Stimulated activated naive CD4-positive, alpha-beta T cell treated with Interleukin-2 at 50 U/mL for 16 hours (primary cell): ENCODE measurements at places on chromosomes 2 and 18.

DNA sequence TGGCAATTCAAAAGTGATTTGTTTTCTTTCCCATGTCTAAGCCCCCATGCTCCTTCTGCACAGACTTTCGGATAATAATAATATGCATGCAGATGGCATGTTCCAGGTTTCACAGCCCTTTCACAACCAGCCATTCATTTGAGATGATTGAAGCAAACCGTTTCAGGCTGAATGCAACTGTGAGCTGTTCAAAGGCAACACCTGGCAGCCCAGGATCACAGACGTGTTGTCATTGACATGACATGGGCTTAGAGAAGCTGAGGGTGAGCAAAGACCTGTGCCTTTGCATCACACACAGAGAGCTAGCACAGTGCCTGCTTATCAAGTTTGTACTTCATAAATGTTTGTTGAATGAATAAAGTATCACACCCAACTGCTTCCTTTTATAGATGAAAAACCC is 12.4 kb upstream of the ERMN start:
- no peak for DNase-seq

- DNase-seq = no peak
Observed at GRCh38 chr2:24199968-24200590, 25.2 kb downstream of the FAM228A start.

DNA sequence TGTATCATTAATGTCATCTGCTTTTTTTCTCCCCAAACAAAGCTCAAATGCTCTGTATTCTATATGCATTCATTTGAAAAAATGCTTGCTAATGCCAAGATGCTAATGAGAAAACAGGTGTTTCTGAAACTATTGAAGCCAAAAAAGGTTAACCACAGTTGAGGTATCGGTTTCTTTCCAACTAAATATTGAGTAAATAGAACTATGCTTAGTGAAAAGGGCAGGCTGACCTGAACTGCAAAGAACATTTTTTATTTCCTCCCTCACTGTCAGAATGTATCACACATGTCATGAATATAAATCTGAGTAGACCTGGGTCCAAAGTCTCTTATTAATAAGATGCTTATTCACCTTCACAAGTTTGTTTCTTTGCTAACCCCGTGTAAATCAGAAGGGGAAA is 866.6 kb downstream of the CPS1 start:
- no peak for DNase-seq

- DNase-seq = no peak
Observed at GRCh38 chr2:126883666-126884040, 15.0 kb upstream of the TEX51 start.

- no peak for DNase-seq
Observed at GRCh38 chr2:70991742-70992141, 2.9 kb downstream of the TEX261 start.

DNA sequence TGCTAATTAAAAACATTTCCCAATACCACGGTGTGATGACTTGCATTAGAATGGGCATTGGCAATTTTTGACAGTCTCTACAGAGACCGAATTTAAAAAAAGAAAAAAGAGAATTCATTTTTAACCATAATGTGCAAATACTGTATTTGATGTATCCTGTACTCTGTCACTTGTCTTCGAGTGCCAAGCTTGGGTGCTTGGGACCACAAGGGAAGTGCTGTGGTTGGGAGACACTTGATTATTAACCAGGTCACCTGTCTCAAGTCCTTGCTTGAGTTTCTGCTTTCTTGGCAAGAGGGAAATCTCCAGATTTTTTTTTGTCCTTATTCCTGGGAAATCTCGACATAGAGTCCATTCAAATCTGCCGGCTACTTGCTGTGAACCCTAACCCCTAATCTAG is 209.0 kb downstream of the MC4R start:
- no peak for DNase-seq

DNA sequence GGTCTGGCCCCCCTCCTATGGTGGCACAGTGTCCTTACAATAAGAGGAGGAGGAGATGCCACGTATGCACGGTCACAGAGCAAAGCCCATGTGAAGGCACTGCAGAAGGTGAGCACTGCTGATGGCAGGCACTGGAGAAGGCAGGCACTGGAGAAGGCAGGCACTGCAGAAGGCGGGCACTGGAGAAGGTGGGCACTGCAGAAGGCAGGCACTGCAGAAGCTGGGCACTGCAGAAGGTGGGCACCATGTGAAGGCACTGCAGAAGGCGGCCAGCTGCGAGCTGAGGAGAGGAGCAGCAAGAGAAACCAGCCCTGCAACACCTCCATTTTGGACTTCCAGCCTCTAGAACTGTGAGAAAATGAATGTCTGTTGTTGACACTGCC is 46.3 kb downstream of the MEX3C start:
- DNase-seq = no peak

DNA sequence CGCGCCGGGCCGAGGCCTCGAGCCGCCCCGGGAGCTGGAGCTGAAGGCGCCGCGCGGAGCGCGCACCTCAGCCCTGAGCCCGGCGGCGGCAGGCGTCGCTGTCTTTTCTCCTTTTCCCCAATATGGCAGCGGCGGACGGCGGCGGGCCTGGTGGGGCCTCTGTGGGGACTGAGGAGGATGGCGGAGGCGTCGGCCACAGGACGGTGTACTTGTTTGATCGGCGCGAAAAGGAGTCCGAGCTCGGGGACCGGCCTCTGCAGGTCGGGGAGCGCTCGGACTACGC is 369 bp downstream of the SMCHD1 start:
- peak; percentile 68 for DNase-seq

DNA sequence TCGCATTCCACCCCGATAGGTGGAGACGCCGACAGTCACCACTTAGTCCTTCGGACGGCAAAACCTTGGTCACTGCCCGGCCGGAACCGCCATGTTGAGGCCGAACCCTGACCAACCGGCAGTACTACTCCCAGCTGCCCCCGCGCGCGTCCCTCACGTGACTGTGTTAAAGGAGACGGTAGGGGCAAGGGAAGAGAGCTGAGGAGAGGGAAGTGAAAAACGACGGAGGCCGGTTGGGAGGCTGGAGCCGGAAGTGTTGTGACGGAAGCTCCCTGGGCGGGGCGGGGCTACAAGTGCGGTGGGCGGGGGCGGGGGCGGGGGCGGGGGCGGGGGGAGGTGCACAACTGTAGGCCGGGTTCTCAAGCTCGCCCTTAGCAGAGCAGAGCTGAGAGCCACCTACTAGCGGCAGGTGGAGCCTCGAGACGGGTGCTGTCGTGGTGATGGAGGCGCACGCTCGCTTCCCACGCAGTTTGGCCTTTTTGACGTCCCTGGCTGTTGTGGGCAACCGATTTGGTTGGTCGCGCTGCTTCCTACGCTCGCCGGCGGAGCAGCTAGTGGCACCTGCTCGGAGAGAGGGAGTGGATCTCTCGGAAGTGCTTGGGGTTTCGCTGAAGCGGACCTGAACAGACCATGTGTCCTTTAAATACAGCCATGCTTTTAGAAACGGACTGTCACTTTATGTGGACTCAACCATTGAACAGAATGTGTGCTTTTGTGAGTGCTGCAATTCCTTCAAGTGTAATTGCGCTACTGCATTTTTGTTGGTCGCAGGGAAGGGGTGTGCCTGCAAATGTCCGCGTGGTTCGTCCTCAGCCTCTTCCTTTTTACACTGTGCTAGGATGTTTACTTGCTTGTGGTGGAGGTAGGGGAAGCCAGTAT is at the start of gene TRAPPC8:
Gene TRAPPC8, minus strand, starts transcription at position 130 of the 879 bp plus-strand sequence. CDS start 364 bp downstream, outside the sequence.
- DNase-seq = peak; percentile 88

- DNase-seq = no peak
Observed at GRCh38 chr2:215579809-215580208, 143.9 kb upstream of the FN1 start.

DNA sequence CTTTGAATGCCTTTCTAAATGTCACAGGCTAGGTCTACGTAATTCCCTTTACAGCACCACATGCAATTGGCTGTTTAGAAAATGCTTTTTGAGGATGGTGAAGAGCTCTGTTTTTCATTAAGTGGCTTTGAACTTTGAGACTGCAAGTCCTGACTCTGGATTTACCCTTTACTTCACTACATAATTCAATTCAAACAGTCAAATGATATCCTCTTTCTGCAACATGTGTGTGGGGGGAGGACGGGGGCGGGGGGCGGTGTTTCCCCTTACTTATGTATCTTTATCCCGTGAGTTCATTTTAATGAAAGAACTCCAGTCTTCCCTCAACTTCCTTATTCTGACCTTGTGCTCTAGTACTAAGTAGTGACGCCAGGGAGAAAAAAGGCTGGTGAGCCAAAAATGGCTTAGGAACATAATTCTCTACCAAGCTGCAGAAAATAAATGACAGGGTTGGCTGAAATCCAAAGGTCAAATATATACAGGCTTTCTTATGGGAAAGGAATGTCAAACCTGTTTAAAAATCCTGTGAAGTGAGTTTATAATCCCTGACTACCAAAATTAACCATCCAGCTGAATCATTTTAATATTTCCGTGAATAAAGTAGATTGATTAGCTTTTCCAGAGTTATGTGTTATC is 119.6 kb downstream of the SLC8A1 start:
- no peak for DNase-seq

- DNase-seq = no peak
Observed at GRCh38 chr2:33058716-33059470, 112.1 kb downstream of the LTBP1 start.

DNA sequence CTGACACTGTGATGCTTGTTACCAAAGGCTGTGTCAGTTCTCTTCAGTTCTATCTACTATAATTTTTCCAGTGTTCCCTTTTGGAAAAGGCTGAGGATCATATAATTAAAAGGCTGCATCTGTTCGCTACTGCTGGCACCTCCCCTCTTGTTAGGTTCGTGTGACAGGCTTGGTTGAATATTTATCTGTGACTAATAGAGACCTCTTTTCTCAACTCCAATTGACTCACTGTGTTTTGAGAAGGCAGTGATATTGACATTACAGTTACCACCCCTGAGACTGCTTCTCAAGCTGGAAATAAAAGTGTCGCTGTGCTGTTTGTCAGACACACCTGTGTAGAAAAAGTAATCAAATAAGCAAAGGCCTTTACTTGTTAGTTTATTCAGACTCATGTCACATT is 205.5 kb upstream of the KCNH7 start:
- DNase-seq = no peak

GRCh38 chr2:28360058-28360717 is 32.5 kb upstream of the FOSL2 start:
- no peak for DNase-seq

DNA sequence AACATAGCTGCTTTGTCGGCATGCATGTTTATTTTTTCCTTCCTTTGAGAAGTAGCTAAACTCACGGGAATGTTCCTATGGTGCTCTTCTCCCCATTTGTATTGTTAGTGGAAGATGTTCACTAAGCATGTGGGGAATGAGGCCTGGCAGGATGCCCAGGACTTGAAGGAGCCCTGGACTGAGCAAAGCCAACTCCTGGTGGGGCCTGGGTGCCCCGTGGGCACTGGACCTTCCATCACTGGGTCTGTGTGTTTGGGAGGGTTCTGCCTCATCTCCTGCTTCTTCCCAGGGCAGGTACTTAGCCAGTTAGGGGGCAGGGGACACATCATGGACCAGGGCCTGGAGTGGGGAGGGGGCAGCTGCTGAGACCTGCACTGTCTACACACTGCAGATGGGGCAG is 49.3 kb downstream of the ACAA2 start:
- no peak for DNase-seq

GRCh38 chr2:55168221-55169154 is 63.6 kb downstream of the CLHC1 start:
- no peak for DNase-seq

- DNase-seq = no peak
Observed at GRCh38 chr2:182642328-182642727, 73.7 kb upstream of the DNAJC10 start.

GRCh38 chr2:6627316-6627715 is 238.4 kb downstream of the CMPK2 start:
- DNase-seq = no peak

DNA sequence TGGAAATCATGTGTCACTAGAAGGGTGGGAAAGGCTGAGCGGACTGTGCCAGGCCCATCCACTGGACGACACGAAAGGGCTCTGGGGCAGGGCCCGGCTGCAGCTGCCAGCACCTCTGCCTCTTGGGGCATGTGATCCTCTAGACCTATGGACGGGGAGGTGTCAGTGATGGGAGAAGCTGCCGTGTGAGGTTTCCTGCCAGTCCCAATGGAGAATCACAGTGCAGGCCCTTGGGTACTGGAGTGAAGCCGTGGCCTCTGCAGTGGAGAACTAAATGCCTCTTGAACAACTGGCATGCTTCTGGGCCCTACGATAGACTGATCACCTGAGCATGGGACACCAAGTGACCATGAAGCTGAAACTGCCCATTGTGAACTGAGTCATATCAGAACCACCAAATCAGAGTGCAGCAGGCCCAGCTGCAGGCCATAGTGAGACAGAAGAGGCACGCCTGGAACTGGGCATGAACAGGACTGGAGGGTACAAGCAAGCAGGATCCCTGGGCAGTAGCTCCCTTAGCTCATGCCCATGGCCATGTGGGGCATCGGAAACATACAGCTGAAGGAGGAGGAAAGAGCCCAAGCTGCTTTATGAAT is 18.8 kb upstream of the RHOB start:
- no peak for DNase-seq

DNA sequence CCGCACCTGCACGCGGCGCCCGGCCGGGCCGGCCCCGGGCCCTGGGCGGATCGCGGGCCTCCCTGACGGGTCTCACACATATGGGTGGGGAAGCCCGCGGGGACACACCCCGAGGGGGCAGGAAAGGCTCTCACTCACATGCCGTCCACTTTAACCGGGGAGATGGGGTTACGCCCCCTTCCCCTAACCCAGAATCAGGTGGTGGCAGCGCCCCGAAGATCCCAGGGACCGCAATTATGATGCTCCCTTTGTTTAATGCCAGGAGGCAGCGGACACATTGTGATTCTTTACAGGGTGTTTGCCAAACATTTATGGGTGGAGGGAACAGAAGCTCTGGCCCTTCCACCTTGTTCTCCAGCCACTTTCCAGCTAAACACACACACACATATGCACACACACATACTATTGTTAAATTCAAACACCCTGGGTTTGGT is 424 bp upstream of the ANKRD44 start:
- DNase-seq = no peak

DNA sequence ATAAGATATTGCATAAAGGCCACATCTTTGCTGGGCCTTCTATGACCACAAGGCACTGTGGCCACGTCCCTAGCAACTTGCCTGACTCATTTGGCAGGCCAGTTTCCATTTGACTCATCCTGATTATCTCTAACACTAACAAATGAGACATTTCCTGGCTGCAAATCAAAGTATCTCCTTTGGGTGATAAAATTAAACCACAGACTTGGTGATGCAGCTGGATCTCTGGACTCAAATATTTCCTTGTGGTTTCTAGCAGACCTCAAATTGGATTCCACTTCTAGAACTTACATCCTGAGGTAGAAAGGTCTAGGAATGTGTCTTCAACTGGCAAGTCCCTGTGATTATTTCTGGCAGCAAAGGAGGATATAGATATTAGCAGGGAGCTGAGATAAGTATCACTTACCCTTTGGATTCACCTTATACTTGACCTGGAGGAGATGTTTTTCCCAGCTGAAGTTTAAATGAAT is 167.9 kb upstream of the NXPH2 start:
- DNase-seq = no peak
